ENCODE measurements at places on chromosomes 12 and 14.

DNA sequence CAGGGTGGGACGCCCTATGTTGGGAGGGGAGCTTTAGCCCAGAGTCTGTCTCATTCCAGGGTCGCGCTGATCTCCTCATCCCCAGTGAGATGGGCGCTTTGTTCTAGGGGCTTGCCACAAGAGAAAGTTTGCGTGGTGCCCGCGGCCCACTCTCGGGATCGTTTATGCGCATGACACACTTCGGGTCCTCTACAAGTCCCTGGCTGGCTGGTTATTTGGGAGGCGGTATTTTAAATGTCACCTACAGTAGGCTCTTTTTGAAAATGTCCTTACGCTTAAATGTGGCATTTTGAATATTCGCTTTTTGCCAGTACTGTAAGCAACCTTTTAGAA, 541 bp downstream of the GOLT1B start:
- DNase-seq = no peak

- no peak for DNase-seq
Measured at GRCh38 chr12:76863837-76864236, 15.0 kb downstream of the CSRP2 start.

DNA sequence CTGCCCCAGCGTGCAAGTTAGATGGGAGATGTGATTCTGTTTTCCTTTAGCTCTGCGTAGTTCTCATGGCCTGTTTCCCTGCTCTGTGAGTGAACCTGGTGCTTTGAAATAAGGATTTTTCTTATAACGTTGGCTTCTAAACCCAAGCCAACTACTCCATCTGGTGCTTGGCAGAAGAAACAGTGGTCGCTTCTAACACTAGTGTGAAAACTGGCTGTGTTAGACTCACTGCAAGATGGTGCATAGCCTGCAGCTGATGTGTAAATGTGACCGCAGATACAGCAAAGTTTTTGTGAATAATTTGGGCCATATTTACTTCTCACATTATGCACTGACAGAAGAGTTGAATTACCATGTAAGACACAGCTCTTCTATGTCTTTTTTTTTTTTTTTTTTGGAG, 12.2 kb downstream of the GTF2H3 start:
- DNase-seq = no peak

DNA sequence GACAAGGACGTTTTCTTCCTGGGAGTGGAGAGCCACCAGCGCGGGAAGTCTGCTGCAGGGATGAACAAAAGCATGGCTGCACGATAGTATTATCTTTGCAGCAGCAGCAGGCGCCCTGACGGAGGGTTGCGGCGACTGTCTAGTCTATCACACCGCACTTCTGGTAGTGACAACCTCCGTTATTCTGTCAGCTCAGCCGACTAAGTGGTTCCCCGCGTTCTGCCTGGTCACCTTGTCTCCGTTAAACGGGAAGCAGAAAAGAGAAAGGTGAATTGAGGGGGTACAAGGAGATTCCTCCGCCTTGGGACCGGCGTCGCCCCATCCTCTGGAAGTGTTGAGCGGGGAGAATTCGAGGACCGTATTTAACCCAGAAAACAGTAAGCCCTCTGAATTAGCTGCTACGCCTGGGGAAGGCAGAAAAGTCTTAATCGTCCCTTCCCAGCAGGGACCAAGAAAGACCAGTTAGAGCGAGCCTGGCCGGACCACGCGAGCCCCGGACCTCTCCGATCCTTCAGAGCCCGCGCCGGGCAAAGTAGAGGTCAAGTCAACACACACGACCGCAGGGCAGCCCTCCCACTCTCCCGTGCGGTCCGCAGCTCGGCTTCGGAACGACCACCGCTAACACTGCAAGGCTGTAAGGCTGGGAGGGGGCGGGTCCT, 536 bp upstream of the DAAM1 start:
- DNase-seq = peak; percentile 16

DNA sequence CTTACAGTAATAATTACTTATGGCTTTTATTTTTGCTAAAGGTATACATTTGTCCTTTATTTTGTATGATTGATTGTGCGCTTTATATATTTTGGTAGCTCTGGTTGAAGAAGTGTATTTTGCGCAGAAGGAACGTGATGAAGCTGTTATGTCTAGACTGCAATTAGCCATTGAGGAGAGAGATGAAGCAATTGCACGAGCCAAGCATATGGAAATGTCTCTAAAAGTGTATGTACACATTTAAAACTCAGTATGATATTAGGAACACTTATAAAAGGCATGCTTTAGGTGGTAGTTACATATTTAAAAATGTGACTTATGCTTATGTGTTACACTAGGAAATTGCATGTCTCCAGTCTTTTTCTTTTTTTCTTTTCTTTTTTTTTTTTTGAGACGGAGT, 87.5 kb downstream of the MIPOL1 start:
- no peak for DNase-seq

- DNase-seq = no peak
Measured at GRCh38 chr14:102891111-102891510, 31.4 kb upstream of the AMN start.

- DNase-seq = no peak
Measured at GRCh38 chr12:112869778-112870177, 37.0 kb upstream of the OAS1 start.

- no peak for DNase-seq
Measured at GRCh38 chr14:31945701-31946100, 131.4 kb upstream of the ARHGAP5 start.

DNA sequence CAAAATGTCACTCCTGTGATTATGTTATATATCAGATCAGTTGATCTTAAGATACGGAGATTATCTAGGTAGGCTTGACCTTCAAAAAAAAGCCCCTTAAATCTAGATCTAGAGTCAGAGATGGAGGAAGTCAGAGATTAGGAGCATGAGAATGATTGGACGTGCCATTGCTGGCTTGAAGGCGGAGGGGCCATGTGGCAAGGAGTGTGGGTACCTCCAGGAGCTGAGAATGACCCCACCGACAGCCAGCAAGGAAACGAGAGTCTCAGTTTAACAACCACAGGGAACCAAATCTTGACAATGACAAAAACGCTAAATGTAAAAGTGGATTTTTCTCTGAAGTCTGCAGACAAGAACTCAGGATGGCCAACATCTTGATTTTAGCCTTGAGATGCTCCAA, 32.5 kb upstream of the MANSC4 start:
- no peak for DNase-seq

DNA sequence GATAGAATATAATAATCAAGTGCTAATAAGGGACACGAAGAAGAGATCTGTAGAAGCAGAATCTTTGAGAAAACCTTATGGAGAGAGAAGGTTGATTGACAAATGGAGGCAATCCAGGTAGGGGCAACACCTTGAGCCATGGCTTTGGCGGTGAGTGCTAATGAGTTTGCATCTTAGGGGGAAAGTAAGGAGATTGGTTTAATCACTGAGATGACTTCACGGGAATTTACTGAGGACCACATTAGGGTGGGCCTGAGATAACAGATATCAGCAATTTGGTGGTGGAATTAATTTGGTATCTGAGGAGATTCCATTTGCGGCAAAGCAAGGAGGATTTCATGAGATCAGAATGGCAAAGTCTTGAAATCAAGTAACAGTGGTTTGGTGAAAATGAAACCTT, 1.8 kb upstream of the LARP4 start:
- no peak for DNase-seq

DNA sequence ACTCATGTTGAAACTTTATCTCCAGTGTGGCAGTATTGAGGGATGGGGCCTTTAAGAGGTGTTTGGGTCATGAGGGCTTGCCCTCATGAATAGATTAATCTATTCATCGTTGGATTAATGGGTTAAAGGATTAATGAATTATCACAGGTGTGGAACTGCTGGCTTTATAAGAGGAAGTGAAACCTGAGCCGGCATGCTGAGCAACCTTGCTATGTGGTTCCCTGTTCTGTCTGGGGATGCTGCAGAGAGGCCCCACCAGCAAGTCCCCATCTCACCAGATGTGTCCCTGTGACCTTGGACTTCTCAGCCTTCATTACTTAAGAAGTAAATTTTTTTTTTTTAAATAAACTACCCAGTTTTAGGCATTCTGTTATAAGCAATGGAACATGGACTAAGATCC, 109.6 kb downstream of the DYRK2 start:
- no peak for DNase-seq

GRCh38 chr14:41950428-41951151, 343.9 kb downstream of the LRFN5 start:
- DNase-seq = no peak

- DNase-seq = peak; percentile 44
Measured at GRCh38 chr12:13980538-13981295, 685 bp downstream of the GRIN2B start.

GRCh38 chr14:76984787-76985375, 43.6 kb downstream of the IRF2BPL start:
- DNase-seq = no peak

DNA sequence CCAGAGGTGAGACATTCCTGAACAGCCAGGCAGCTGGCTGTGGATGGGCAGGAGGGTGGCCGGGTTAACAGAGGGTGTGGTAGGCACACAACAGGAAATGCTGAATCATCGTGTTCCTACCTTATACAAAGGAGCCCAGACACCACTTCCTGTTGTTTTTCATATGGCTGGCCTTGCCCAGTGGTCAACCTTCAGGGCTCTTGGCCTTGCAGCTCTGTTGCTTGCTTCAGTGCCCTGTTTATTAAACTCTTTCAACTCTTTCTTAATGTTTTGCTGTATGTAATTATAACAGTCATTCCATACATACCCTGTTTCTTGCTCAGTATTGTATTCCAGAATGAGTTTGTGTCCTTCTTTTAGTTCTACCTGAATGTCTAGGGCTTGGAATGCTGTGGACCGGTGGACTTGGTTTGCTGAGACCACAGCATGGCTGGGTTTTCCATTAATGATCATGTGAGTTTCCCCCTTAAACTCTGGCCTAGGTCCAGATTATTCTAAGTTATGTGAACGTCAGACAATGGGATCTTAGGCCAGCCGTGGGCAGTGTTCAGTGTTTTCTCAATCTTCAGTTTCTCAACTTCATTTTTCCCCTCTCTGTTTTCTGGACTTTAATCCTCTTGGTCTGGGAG, 11.9 kb downstream of the CFAP54 start:
- no peak for DNase-seq

DNA sequence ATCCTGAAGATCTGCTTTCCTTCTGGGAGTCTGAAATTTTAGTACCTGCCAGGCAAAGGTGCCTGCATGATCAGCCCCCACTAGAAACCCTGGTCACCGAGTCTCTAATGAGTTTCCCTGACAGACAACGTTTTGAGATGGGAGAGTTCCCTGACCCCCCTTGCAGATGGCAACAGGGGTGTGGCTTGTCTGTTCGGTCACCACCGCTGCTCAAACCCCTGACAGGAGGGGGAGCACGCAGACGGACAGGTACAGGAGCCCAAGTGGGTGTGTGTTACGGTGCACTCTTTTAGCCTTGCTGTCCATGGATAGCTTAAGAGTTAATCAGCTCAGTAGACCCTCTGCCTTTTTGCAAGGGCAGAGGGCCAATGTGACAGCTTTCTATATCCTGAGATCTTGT, 19.3 kb upstream of the CDKN3 start:
- DNase-seq = no peak

DNA sequence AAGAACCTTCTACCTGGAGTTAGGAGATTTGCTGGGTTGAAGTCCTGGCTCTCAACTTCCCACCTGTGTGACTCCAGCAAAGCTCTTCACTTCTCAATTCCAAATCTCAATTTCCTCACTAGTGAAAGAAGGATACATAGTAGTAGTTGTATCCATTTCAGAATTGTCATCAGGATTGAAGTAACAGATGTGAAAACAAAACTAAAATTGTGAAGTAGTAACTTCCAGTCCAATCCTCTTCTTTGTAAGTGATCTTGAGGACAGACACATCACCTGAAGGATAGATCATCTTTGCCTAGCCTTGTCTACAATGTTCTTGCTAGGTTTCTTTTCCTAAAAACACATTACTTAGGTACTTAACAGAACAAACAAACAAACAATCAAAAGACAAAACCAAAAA, 1.2 kb upstream of the LRRK2 start:
- DNase-seq = no peak

DNA sequence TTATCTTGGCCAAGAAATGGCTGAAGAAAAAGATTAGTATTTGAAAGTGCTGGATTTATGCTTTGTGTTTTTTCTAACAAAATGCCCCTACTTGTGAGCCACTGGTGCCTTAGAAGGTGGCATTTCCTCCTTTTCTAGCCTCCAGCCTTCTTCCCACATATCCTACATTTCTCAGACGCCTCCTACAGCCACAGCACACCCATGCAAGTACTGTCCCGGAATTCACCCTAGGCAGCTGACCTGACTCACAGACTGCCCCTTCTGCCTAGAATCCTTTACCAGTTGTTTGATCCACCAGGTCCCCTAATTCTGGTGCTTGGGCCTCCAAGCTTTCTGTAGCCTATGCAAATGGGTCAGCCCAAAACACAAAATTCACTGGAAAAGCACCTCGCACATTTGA, 166.0 kb downstream of the FOXN3 start:
- DNase-seq = no peak

DNA sequence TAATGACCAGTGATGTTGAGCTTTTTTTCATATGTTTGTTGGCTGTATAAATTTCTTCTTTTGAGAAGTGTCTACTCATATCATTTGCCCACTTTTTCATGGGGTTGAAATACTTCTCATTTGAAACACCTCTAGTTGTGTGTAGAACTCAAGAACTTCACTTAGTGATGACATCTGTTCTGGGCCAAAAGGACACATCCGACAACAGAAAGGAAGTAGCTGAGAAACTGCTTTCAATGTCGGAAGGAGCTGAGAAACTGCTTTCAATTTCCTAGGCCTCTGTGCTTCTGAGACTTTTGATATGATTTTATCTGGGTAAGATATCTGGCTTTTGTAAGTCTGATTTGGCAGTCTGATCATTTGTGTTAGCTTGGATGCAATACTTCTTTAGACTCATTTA, 635.3 kb downstream of the TMTC2 start:
- DNase-seq = no peak

GRCh38 chr12:55253281-55253680, 8.9 kb downstream of the OR6C74 start:
- no peak for DNase-seq

DNA sequence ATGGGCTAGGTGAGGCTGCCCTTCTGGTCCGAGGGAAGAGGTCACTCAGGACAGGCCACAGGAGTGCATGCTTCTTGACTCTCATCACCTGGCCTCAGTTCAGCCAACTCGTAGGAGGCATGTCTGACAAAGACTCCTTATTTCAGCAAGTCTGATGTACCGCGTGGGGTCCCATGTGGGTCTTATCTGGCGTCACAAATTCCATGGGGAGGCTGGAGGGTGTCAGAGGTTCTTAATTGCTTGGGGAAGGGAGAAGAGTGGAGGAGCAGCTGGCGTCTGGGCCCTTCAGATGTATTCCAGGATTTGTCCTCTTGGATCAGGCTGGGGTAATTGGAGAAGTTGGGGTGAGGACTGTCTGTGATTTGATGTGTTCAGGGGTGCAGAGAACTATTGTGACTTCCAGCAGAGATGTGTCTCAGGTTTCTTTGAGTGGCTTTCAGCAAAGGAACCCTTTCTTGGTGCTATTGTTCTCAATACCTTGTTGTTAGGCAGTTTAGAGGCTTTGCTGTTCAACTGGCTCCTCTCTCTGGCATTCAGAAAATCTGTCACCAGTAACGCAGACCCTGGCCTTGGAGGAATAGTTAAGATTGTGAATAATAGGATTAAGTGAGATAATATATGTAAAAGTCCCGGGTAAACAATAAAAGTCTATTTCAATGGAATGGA, 60.1 kb downstream of the SUSD6 start:
- DNase-seq = no peak

- no peak for DNase-seq
Measured at GRCh38 chr12:82040987-82041743, 282.0 kb upstream of the PPFIA2 start.

- DNase-seq = no peak
Measured at GRCh38 chr14:31926652-31927347, 150.3 kb upstream of the ARHGAP5 start.

- DNase-seq = no peak
Measured at GRCh38 chr12:118742431-118742830, 238.9 kb upstream of the SRRM4 start.

GRCh38 chr14:37384870-37385596, 187.3 kb downstream of the MIPOL1 start:
- no peak for DNase-seq
